ENCODE measurements at places on chromosomes 16 and 17. TPM values are rescaled to one million over a fixed set of nuclear protein-coding genes. Genes with fewer than 3 reads are reported as not detected.

PRM1 gene
- not detected for total RNA-seq

ZNF287 gene
- total RNA-seq, result 2.8 TPM

KRTAP2-1 gene
- not detected for total RNA-seq

DOC2B gene
- total RNA-seq, result 7.8 TPM

SCNN1B gene
- total RNA-seq, result 14.5 TPM

NPIPA7 gene
- total RNA-seq, result 0.43 TPM

NUPR1 gene
- 4.0 TPM for total RNA-seq

KCNAB3 gene
- total RNA-seq, result 0.17 TPM

ZNF750 gene
- total RNA-seq, result under 0.01 TPM

PYY gene
- not detected for total RNA-seq

TP53TG3 gene
- total RNA-seq, result not detected

MT1A gene
- 0.43 TPM for total RNA-seq

KRT15 gene
- under 0.01 TPM for total RNA-seq

TP53TG3B gene
- total RNA-seq, result not detected

SEC14L5 gene
- 0.11 TPM for total RNA-seq

SLC39A11 gene
- 15.3 TPM for total RNA-seq

GGNBP2 gene
- total RNA-seq, result 44.3 TPM

ZPBP2 gene
- not detected for total RNA-seq

HAP1 gene
- total RNA-seq, result 0.65 TPM

CCL11 gene
- not detected for total RNA-seq

SOX9 gene
- total RNA-seq, result not detected

KRT28 gene
- total RNA-seq, result not detected

TLCD1 gene
- total RNA-seq, result 0.34 TPM

SGCA gene
- not detected for total RNA-seq

GFOD2 gene
- total RNA-seq, result 72.4 TPM

UMOD gene
- total RNA-seq, result not detected

ETV4 gene
- 4.9 TPM for total RNA-seq

SDR42E2 gene
- total RNA-seq, result 0.43 TPM

SLC46A1 gene
- total RNA-seq, result 0.33 TPM

ADAD2 gene
- not detected for total RNA-seq

NTN3 gene
- total RNA-seq, result 0.09 TPM

SLC35G3 gene
- total RNA-seq, result not detected

CCL17 gene
- total RNA-seq, result not detected

TMEM235 gene
- total RNA-seq, result 2.2 TPM

DLX4 gene
- total RNA-seq, result not detected

CALB2 gene
- total RNA-seq, result not detected

WSB1 gene
- 519 TPM for total RNA-seq

TBC1D16 gene
- 51.5 TPM for total RNA-seq

MARVELD3 gene
- 0.11 TPM for total RNA-seq

ATP2A1 gene
- not detected for total RNA-seq

CTRL gene
- 0.33 TPM for total RNA-seq

SLC6A2 gene
- 0.11 TPM for total RNA-seq

CRHR1 gene
- not detected for total RNA-seq

TNP2 gene
- total RNA-seq, result not detected

WNK4 gene
- 1.5 TPM for total RNA-seq

LPO gene
- total RNA-seq, result under 0.01 TPM

ACSM3 gene
- total RNA-seq, result not detected

TBC1D3G gene
- total RNA-seq, result not detected

NOXO1 gene
- total RNA-seq, result 0.09 TPM

ZNF821 gene
- 8.0 TPM for total RNA-seq

PMM2 gene
- 15.0 TPM for total RNA-seq

RPS15A gene
- total RNA-seq, result 2,183 TPM
